EL (cell line): ENCODE measurements at places on chromosomes 5 and 9.

DNA sequence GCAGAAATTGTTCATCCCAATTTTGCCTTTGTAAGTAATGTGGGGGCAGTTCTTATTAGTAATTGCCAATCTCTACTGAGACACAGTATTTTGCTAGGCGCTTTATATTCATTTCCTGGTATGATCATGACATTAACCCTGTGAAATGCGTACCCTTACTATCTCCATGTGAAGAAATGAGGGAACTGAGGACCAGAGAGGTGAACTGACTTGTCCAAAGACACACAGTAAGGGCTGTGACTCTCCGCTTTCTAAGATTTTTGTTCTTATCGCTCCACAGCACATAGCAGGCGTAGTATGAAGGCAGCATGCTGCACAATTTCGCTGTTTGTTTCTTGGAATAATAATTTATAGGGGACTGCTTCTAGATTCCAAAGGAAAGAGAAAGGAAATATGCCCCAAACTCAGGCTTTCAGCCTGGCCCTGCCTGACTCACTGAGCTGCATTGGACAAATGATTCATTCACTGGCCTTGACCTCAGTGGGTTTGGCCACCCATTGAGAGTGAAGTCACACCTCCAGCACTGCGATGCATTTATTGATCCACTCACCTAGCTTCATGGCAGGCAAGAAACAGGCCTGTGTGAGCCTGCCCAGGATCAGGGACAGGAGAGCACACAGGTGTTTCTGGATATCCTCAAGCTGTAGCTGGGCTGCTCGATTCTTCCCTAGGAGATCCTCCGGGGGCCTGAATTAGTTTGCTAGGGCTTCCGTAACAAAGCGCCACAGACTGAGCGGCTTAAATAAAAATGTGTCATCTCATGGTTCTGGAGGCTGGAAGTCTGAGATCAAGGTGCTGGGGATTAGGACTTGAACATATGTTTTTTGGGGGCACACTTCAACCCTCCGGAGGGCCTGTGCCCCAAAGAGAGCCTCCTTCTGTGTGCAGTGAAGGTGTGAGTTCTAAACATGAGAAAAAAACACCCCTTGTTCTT is 7.2 kb upstream of the DUSP1 start:
- DNase-seq: peak; percentile 90

DNA sequence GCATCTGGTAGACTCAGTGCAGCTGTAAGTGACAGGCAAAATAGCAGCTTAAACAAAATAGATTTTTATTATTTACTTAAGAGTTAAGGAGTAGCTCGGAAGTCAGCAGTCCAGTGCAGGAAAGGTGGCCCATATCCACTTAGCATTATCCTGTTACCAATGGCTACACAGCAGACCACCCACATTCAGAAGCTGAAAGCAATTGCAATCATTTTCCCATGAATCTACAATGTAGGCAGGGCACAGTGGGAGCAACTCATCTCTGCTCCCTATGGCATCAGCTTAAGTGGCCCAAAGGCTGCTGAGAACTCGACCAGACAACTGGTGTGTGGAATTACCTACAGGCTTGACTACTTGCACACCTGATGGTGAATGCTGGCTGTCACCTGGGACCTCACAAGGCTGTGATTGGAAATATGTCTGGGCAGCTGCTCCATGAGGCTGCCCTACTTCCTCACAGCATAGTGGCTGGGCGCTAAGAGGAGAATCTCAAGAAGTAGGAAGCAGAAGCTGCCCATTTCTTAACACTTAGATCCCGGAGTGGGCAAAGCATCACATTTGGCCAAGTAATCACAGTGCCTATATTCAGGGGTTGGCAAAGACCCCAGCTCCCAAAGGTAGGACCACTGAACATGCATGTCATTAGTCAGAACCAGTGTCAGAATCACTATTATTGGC is 56.4 kb downstream of the SNX18 start:
- DNase-seq: no peak

- no peak for DNase-seq
Observed at GRCh38 chr5:79585116-79585515, 27.1 kb upstream of the TENT2 start.

- no peak for DNase-seq
Observed at GRCh38 chr9:86458191-86458855, 104.1 kb upstream of the TUT7 start.

GRCh38 chr5:172178301-172178987 is 9.6 kb downstream of the STK10 start:
- DNase-seq: no peak

DNA sequence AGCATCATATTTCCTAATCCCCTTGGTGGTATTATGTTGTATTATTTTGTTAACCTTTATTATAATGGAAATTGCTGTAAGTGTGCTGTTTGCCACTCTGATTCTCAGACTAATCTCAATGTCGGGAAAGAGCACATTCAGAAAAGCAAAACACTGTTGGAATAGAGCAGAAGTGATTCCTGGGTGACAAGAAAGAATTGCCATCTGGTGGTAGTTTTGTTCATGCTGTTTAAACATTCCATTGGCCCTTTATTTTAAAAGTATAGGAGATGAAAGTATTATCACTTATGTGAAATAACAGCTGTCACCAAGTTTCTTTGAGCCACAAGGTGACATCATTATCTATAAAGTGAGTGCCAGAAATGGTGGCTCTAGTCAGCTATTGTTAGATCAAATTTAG is 301.3 kb upstream of the SGCD start:
- DNase-seq: no peak
